Stimulated activated CD4-positive, alpha-beta T cell treated with anti-CD3 and anti-CD28 coated beads, Interleukin-4, amount 100 ng/mL, for 48 hours (primary cell): ENCODE measurements at places on chromosomes 7 and 10.

GRCh38 chr10:57741751-57742150 lies 525.9 kb downstream of the IPMK start:
- no peak for DNase-seq

DNA sequence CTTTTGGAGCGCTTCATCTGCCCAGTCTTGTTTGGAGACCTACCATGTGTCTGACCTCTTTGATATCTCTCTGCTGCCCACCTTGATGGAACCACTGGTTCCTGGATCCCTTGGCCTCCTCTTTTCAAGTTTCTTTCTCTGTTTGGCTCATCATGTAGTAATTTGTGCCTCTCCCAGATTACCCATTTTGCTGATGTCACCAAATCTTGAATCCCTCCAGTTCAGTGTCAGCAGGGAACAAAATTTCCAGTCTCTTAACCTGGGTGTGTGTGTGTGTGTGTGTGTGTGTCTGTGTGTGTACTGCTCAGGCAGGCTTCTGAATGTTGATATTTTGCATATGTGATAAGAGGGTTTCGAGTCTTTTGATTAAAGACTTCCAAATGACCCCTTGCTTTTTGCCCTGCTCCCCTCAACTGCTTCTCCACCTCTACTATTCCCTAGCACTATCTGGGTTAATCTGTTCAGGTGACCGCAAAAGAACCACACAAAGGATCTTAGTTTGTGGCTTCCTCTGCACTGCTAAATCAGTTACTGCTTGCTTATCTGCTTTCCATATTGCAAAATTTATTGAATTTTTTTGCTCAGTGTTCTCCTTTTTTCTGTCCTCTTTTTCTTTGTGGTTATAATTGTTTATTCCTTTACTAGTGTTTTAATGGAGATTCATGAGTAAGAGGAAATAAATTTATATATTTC lies 25.7 kb downstream of the MYO3A start:
- no peak for DNase-seq

DNA sequence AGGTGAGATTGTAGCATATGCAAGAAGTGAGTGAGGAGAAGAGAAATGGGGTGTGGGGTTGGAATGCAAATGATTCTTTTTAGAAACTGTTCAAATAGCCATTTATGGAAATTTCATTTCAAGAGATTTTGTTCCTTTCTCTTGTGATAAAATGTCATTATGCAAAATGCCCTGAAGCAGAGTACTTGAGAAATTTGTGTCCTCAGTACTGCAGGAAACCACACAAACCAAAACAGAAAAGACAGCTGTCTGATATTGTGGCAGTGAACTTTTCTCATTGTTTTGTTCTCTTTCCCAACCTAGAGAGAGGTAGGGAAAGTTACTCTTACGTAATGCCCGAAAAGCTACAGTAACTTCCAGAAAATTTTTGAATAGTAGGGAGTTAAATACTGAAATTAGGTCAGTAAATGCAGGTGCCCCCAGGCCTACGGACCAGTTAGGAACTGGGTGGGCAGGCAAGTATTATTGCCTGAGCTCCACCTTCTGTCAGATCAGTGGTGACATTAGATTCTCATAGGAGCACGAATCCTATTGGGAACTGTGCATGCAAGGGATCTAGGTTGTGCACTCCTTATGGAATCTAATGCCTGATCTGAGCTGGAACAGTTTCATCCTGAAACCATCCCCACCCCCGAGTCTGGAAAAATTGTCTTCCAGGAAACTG lies 34.0 kb downstream of the DLD start:
- no peak for DNase-seq

DNA sequence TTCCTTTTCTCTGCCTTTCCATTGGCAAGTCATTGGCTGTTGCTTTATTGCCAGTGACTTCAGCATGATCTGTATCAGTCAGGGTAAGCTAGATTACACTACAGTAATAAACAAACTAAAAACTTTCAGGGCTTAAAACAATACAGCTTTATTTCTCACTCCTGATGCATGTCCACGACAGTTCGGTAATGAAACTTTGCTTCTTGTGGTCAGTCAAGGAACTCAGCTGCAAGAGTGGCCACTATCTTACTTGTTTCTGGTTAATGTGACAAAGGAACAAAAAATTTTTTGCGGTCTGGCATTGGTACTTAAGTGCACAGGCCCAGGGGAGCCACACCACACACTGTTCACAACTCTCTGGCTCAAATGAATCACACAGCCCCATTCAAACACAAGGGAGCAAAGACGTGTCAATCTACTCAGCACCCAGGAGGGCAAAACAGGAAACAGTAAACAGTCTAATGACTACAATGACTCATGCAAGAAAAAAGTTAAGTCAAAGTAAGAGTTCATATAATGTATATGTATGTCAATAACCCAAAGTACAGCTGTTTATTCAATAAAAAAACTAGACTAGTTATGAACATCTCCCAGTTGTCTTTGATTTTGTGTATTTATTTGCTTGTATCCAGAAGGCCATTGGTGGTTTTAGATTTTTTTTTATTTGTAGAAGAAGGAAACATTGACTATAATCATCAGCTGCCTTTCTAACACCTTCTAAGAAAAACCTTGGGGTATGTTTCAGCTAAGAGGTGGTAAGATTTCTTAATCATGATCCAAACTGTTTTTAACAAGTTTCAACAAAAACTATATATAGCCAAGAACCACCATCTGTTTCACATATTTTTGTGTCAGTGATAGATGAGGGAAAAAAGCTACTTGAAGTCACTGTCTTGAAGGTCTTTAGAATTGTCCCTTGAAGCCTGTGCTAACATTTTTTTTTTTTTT lies 134.4 kb upstream of the FAM3C start:
- DNase-seq = peak; percentile 19

DNA sequence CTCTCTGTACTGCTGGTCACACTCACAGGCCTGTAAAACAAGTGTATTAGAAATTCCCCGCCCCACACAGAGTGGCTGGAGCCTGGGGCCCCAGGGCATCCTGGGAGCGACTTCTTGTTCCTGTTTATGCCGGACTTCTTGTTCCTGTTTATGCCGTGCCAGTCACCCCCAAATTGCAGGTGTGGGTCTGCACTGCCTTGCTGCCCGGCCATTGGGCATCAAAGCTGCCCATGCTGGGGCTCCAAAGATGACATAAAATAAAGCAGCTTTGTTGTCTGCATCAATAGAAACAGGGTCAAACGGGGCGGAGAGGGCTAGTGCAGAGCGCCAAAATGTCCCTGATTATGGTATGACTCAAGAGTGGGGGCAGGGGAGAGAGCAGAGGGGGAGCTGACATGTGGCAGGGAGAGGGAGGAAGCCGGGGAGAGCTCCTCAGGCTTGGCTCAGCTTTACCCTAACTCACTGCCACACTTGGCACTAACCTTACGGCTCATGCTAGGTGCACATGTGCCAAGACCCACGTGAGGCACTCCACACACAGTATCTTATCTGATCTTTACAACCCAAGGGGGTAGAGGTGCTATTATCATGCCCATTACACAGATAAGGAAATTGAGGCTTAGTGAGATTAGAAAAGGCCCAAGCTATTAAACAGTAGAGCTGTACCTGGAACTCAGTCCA lies 98.4 kb downstream of the PIP4K2A start:
- DNase-seq = no peak

DNA sequence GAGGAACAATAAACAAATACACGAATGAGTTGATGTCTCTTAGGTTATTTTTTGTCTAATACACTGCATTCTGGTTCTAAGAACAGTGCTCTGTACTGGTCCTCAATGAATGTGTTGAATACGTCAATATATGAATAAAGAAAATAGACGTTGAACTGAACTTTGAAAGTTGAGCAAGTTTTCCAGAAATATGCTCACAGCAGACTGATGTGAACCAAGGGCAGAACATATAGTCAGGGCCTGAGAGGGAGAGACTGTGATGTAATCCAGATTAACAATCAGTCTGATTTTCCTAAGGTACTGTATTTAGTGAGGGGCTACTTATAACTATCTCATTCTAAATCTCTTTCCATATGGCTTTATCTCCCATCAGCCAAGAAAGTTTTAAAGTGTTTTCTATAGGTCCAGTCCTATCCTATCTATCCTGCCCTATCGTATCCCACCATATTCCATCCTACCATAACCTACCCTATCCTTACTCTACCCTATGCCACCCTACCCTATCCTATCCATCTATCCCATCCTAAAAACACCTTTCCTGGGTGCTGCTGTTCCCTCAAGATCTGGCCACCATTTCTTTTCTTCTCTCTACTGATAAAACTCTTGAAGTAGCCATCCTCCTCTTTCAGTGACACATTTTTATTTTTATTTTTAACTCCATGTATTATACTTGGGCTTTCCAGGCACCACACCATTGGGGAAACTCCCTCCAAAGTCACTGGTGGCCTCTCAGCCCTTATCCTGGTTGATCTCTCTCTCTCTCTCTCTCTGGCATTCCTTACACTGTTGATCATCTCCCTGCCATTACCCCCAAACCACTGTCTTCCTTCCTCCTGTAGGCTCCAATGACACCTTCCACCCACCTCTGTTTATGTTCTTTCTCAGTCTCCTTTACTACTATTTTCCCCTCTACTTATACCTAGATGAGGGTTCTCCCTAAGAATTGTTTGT lies 212.3 kb upstream of the SLC26A5 start:
- DNase-seq = no peak

- DNase-seq = no peak
Observed at GRCh38 chr7:135905355-135905754, 71.8 kb downstream of the MTPN start.

DNA sequence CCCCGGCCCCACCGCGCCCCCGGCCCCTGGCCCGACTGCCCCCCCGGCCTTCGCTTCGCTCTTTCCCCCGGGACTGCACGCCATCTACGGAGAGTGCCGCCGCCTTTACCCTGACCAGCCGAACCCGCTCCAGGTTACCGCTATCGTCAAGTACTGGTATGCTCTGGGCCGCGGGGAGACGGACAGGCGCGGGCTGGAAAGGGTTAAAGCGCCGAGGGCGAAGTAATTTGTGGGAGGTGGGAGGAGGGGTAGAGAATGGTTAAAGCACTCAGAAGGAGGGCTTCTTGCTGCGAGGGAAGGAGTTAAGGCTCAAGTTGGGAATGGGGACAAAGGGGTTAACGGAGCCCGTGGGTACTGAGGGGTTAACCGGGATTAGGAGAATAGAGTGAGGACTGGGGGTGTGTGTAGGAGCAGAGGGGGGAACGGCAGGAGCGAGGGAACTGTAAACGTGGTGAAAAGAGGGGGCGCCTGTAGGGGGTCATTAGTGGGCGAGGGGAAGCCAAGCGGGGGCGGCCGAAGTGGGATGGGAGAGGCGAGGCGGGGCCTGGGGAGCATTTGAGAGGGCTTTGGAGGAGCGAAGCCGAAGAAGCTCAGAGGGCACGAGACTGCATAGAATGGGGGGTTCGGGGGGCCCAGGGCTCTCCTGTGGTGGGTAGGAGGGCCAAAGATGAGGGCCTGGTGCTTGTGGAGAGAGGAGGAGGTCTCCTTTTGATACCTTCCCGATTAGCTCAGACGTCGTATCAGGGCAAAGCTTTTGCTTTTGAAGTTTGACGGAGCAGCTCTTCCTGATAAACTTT lies 605 bp downstream of the SUFU start:
- peak; percentile 20 for DNase-seq

DNA sequence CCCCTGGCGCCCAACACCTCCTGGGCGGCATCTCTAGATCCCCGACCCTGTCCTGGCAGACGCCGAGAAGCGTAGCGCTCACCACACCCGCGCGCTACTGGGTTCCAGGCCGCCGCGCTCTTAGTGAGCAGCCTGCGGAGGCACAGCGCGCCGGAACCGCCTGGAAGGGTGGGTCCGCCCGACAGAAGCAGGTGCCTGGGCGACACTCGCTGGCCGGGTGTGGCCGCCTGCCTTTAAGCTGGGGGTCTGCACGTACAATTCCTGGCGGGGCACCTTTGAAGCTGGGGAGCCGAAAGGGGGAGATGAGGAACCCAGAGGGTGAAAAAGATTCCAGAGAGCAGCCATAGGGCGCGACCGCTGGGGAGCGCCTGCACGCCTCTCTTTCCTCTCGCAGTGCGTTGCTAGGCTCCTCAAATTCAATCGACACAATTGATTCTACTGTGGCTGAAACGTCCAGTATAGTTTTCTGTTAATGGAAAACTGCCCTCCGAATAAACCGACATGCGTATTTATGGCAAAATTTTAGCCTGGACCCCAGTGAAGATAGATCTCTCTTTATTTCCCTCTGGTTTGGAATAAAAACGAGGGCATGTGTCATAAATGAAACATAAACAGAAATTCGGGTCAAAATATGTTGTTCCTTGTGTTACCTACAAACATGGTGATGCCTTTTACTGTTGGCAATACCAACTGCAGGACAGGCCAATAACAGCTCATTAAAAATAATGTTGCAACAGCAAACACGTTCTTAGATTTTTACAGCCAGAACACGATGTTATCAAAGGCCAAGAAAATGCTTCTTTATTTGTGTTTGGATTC lies 4.6 kb downstream of the HMX3 start:
- DNase-seq = no peak

GRCh38 chr10:122648599-122649428 lies 50.8 kb downstream of the C10orf120 start:
- DNase-seq = no peak

GRCh38 chr10:23343591-23344240 lies 881 bp downstream of the C10orf67 start:
- DNase-seq = peak; percentile 69

DNA sequence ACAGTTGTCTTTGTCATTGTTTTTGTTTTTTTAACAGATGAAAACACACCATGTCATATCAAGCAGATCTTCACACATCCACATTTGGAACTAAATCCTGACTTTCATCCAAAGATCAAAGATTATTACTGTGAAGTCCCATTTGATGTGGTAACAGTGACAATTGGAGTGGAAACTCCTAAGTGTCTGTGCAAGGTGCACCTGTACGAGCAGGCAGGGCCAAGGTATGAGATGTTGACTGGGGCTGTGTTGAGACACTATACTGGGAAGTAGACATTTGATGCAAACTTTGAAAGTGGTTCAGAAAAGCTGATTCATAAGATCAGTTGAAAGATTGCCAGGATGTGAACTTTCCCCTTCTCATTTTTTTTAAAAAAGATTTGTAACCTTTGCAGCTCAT lies 152.3 kb downstream of the CPED1 start:
- DNase-seq = no peak

DNA sequence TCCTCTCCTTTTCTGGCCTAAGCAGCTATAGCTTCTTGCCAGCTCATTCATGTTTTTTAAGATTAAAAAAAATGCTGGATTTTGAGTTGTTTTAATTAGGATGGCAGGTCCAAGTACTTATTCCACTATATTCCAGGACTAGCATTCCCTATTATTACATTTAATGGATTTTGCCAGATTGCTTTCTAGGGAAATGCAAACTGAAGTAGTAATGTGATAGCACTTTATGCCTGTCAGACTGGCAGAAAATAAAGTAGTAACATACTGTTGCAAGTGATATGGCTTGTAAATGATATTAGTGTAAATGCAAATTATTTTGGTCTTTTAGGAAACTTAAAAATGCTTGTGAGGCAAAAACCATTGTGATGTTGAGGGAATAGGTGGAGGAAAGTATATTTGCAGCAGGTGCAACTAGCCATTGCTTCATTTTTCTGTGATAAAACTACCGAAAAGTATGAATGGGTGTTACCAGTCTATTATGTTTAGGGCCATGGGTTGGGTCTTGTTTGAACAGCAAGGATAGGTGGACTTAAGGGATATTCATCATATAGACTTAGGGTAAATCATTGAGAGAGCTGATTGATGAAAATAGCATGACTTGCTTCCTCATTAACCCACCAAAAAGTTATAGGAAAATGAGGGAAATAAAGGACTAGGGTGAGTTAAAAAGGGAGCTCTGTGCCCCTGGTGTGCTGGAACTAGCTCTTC lies 19.9 kb downstream of the ZNRF2 start:
- no peak for DNase-seq
